Ovary (tissue), 10 donors: ENCODE measurements at places on chromosomes 5 and 9. TPM values are rescaled to one million over a fixed set of nuclear protein-coding genes. Genes with fewer than 3 reads are reported as not detected.

Gene ANXA1
- 135 TPM for total RNA-seq

Gene CD72
- total RNA-seq: 3.0 TPM

GRCh38 chr5:12013351-12013750 is 109.1 kb upstream of the CTNND2 start:
- DNase-seq: no peak

GRCh38 chr5:68711293-68712200 is 382.3 kb upstream of the SLC30A5 start:
- no peak for DNase-seq

DNA sequence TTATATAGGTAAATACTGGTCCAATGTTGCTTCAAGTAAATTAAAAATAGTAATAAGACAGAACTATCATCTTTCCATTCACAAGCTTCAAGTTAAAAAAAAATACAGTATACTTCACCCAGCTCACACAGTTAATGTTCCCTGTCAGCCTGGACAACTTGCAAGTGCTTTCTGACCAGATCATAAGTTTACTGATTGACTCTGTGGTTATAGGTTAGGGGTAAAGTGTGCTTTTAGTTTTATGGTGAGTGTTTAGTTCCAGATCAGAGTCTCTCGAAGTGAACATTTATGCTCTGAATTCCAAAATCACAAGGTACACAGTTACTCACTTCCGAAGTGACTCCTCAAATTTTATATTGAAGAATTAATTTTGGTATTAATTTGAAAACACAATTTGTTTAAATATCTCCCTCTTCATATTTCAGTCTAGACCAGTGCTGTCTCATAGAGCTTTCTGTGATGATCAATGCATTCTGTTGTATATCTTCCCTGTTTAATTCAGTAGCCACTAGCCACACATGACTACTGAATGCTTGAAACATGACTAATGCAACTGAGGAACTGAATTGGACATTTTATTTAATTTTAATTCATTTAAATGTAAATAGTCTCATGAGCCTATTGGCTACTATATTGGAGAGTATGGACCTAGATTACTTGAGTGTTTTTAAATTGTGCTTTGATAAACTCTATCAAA is 90.7 kb downstream of the MEF2C start:
- no peak for DNase-seq

- no peak for DNase-seq
Observed at GRCh38 chr5:176775409-176775808, 35.0 kb upstream of the UNC5A start.

Gene GBGT1
- 25.9 TPM for total RNA-seq

- DNase-seq: no peak
Observed at GRCh38 chr5:137431051-137431450, 68.1 kb downstream of the SPOCK1 start.

Gene LPAR1
- 16.0 TPM for total RNA-seq

Gene SV2C
- 0.18 TPM for total RNA-seq

DNA sequence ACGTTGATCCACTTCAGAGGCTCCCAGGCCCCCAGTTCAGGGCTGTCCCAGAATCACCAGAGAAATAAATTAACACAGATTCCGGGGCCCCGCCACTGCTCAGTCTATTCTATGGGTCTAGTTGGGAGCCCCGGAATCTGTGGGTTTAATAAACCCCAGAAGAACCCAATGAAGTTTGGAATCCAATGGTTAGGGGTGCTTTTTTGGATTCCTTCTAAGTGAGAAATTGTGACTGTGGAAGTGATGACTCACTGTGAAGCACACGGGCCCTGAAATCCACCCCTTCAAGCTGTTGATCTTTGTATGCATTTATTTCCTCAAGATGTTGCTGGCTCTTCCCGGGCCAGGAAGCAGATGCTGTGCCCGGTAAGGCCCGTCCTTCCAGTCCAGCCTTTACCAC is 57.3 kb upstream of the SLC28A3 start:
- DNase-seq: no peak

Gene SGCD
- total RNA-seq: 5.3 TPM

Gene PDE6A
- 0.46 TPM for total RNA-seq

Gene KIF4B
- total RNA-seq: not detected

Gene PCDHB7
- total RNA-seq: 4.6 TPM

Gene ADAMTS19
- total RNA-seq: 23.5 TPM

GRCh38 chr5:111398013-111398412 is 114.3 kb downstream of the STARD4 start:
- no peak for DNase-seq

Gene ZBTB5
- total RNA-seq: 12.1 TPM

GRCh38 chr5:176889321-176890280 is 9.5 kb downstream of the HK3 start:
- no peak for DNase-seq

Gene NREP
- total RNA-seq: 44.4 TPM

- DNase-seq: no peak
Observed at GRCh38 chr5:13955896-13956295, 11.4 kb upstream of the DNAH5 start.

DNA sequence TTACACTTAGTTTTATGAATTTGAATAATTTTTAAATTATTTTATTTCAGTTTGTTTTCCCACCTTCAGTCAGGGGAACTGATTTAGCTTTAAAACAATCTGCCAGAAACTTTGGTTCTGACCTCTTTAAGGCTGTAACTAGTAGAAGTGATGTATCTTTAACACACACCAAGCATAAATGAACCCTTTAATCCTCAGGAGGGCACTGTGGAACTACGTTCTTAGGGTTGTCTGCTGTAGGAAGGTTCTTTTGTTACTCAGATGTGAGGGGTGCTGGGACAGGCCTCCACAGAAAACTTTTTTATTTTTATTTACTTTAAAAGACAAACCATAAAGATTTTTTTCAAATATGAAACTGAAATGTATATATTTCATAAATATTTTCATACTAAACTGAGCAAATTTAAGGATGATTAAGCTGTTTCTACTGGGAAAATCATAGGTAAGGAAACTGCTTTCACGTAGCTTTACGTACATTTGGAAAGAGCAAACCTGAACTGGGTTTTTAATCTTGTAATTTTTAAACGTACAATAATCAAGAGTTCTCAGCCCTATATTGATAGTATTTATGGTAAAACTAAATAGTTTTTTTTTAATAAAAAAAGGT is 5.3 kb downstream of the KLF4 start:
- no peak for DNase-seq
